ENCODE measurements at places on chromosomes 5 and 9. TPM values are rescaled to one million over a fixed set of nuclear protein-coding genes. Genes with fewer than 3 reads are reported as not detected.
A peak's percentile ranks its signal among the peaks of the same experiment; 100 is the strongest.

DNA sequence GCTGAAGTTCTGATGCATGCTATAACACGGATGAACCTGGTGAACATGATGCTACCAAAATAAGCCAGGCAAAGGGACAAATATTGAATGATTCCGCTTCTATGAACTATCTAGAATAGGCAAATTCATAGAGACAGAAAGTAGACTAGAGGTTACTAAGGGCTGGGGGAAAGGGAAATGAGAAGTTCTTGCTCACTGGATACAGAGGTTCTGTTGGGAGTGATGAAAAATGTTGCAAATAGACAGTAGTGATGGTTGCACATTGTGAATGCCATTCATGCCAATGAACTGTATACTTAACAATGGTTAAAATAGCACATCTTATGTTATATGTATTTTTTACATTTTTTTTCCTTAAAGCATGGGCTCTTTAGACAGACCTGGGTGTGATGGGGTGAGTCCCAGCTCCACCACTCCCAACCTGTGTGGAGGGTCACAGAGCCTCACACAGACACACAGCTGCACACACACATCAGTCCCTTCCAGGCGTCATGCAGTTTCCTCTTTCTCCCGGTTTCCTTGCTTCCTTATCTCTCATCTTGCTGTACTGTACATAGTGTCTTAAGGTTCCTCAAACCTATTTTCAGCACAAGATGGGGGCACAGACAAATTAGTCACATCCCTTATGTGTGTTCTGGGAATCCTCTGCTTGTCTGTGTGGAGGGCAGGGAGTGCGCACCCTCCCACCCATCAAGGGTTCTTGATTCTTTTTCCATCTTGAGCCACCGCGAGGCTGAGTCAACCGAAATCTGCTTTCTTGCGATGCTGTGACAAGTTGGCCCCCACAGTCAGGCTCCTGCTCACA is 192.9 kb downstream of the CRB2 start:
- DNase-seq: no peak

DNA sequence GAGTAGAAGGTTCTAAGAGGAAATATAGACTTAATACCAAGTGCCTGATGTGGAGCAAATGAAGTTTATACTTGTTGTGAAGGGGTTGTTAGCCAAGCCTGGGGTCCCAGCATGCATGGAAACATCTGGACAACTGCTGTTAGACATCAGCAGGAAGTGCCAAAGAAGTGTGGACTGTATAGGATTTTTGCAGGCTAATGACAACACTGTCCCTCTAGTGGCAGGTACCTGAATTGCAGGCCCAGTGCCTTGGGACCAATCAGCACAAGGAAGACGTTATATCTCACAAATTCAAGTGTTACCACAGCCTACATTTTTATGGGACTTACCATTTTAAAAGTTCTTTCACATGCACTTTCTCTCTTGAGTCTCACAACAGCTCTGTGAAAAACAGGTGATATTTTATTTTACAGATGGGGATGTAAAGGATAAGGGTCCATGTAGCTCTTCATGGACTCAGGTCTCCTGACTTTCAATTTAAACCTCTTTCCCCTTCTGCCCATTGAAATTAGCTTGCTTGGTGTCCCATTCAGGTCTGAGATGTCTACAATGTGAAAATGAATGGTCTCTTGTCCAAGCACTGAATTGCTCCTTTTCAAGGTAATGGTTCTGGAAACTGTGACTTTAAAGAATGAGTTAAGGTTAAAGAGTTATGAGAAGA is 89.0 kb upstream of the MAP1B start:
- peak; percentile 74 for DNase-seq

GRCh38 chr9:121626012-121626411 is 25.4 kb upstream of the DAB2IP start:
- DNase-seq: no peak

DNA sequence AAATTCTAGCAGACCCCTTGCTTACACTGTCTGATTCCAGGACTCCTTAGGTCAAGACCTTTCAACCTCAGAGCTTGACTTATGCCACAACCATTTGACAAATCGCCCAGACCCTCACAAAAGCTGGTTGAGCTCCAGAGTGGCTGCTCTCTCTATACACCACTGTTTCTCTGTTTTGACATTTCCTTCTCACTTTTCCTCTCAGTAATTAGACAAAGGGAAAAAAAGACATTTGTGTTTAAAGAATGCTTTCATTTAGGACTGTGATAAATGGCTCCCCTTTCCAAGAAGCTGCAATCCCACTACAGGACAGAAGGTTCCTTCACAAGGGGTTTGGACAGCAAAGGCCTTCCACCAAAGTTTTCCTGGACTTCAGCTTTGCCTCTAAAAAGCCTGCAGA is 601.3 kb downstream of the NR2F1-AS1 start:
- DNase-seq: no peak

CTSV gene
- 11.4 TPM for total RNA-seq

Data from PC-3 (cell line).